ENCODE measurements at places on chromosomes 11 and 22. TPM values are rescaled to one million over a fixed set of nuclear protein-coding genes. Genes with fewer than 3 reads are reported as not detected.

- DNase-seq: no peak
These were observed 11.2 kb downstream of the ROBO4 start for GRCh38 chr11:124886476-124886875.

DNA sequence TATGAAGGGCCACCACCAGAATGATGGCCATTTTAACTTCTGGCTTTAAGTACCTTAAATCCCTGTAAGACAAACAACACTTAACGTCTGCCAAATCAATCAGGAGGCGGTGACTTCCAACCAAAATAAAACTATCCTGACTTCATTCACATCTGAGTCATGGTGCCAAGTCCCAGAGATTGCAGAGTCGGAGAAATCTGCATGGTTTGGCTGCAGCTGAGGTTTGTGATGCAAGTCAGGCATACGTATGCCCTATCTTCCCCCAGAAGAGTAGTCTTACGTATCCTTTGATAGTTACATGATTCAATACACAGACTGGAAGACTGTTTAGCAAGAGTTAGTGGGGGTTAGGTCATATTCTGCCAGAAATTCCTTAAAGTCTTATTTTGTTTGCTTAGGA is 1.7 kb upstream of the GAB2 start:
- no peak for DNase-seq

Gene SGSM1
- not detected for total RNA-seq

DNA sequence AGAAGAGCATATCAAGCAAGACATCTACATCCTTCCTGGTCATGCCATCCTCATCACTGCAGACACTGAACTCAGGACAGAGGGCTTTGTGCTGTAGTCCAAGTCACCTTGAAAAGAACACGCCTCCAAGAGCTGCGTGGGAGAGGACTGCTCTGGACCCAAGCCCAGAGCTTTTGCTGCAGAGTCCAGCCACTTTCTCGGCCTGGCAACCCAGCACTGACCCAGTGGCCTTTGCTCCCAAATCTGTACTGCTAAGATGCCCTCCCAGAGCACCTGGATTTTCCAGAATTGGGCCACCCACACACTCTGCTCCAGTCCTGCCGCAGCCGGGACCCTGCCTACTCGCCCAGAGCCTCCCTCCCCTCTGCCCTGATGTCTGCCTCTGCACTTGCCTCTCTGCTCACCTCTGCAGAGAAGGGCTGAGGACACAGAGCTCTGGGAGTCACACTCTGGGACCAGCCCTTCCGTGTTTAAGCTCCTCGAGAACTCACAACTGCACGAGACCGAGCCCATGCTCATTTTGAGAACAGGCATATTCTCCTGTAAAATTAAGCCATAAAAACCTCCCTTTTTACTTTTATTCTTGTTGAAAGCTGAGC is 83.8 kb upstream of the CSNK2A3 start:
- no peak for DNase-seq

Gene BCR
- total RNA-seq: 38.7 TPM

DNA sequence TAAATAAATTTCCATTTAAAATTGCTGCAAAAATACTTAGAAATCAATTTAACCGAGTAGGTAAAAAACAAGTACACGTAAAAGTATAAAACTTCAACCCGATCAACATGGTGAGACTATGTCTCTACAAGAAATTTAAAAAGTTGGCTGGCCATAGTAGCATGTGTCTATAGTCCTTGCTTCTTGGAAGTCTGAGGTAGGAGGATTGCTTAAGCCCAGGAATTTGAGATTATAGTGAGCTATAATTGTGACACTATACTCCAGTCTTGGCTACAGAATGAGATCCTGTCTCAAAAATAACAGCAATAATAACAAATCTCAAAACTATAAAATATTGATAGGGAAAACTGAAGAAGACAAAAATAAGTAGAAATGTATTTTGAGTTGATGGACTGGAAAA is 11.1 kb downstream of the CASP4 start:
- no peak for DNase-seq

Gene RAB36
- 2.5 TPM for total RNA-seq

DNA sequence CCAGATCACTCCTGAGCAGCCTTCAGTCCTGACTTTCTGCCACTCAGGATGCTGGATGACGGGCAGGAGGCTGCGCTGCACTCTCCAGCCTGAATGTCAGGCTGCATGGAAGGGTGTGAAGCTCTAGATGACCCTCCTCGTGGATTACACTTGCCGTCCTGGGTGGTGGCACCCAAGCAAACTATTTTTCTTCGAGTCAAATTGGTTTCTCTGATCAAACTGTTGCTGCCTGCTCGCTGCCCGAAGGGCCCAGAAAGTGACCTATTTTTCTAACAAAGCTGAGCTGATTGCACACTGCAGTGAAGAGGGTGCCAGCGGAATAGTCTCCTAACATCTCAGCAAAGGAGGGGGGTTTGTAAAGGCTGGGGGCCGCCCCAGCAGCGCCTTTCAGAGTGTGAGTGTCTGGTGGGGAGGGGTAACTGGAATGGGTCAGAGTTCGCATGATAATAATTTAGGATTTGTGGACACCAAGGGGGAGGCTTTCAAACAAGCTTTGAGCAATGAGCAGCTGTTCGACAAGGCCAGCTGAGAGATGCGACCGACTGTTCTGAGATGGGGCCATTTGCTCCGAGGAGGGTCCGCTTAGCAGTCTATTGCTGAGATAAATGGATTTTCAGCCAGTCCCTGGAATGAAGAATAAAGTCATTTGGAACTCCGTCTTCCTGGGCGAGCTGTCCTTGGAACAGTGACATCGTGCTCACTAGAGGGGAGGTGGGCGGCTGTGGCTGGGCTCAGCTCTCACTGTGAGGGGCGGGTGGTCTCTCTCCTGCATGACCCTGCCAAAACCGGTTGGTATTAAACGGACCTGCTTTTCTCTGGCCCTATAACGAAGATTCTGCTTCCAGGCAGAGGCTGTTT is 537.6 kb downstream of the BRD1 start:
- DNase-seq: no peak

GRCh38 chr11:87430821-87431220 is 393.1 kb downstream of the TMEM135 start:
- DNase-seq: no peak

GRCh38 chr11:132106096-132106982 is 735.9 kb downstream of the NTM start:
- no peak for DNase-seq

- DNase-seq: no peak
These were observed 9.0 kb upstream of the KCTD14 start for GRCh38 chr11:78032090-78032489.

Gene FOSL1
- total RNA-seq: 0.52 TPM

DNA sequence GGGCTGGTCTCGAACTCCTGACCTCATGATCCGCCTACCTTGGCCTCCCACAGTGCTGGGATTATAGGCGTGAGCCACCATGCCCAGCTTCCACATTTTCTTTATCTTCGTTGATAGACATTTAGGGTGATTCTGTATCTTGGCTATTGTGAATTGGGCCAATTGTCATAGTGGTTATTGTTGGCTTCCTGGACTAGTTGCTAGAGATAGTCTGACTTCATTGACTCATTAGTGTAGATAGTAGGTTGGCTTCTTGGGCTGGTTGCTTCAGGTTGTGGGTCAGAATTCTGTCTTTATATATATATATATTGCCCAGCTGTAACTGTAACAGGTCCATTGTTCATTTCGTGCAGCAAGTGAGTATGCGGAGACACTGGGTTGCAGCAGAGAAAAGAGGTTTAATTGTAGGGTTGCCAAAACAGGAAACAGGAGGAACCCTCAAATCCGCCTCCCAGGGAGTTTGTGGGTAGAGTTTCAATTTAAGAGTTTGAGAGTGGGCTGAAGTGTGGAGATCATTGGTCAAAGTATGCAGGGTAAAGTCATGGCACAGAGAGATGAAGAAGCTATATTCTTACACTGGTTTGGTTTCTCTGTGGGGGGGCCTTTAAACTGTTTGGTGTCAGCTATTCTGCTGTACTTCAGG is 22.0 kb downstream of the ATG13 start:
- DNase-seq: no peak

- no peak for DNase-seq
These were observed 461.3 kb downstream of the DLG2 start for GRCh38 chr11:85165819-85166218.

Gene RFPL1
- total RNA-seq: not detected

DNA sequence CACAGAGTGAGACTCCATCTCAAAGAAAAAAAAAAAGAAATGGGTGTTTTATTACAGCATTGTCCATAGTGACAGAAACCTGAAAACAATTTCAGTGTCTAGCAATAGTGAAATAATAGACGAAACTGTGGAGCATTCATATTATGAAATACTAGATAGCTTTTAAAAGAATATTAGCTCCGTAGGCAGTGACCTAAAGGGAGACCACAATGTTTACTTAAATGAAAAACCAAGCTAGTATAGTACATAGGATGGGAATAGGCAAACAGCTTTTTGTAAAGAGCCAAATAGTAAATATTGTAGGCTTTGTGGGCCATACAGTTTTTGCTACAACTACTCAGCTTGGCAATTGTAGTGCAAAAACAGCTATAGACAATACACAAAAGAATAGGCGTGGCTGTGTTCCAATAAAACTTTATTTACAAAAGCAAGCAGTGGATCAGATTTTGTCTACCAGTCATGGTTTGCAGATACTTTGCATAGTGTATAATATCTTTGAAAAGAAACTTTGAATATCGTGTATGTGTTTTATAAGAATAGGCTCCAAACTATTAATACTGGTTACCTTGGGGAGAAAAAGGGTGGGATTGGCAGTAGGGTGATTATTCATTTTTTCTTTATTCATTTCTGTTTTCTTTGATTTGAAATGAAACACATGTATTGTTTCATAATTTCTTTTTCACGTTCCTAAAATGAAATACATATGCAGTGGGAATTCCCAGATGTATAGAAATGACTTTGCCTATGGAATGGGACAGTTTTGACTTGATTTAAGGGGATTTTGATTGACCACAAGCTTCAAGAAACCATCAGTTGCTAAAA is 50.7 kb downstream of the PRR5L start:
- DNase-seq: no peak

Gene NOX4
- not detected for total RNA-seq

- no peak for DNase-seq
These were observed 15.3 kb upstream of the MUC5B start for GRCh38 chr11:1207401-1208143.

GRCh38 chr22:50082961-50083461 is 2.2 kb downstream of the MLC1 start:
- DNase-seq: no peak

- no peak for DNase-seq
These were observed 56.0 kb upstream of the LINC01488 start for GRCh38 chr11:69425444-69425843.

Gene MCM5
- 360 TPM for total RNA-seq

- DNase-seq: no peak
These were observed 32.0 kb downstream of the TMEM123 start for GRCh38 chr11:102420547-102420946.

Gene SAA4
- total RNA-seq: not detected

- DNase-seq: no peak
These were observed 25.9 kb downstream of the PIWIL4 start for GRCh38 chr11:94593030-94593429.

DNA sequence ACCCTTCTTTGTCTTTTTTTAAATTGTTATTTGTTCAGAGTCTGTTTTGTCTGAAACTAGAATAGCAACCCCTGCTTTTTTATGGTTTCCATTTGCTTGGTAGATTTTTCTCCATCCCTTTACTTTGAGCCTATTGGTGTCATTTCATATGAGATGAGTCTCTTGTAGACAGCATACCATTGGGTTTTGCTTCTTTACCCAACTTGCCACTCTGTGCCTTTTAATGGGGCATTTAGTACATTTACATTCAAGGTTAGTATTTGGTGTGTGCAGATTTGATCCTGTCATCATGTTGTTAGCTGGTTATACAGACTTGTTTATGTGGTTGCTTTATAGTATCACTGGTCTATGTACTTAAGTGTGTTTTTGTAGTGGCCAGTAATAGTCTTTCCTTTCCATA is 28.0 kb downstream of the CCDC15 start:
- no peak for DNase-seq

DNA sequence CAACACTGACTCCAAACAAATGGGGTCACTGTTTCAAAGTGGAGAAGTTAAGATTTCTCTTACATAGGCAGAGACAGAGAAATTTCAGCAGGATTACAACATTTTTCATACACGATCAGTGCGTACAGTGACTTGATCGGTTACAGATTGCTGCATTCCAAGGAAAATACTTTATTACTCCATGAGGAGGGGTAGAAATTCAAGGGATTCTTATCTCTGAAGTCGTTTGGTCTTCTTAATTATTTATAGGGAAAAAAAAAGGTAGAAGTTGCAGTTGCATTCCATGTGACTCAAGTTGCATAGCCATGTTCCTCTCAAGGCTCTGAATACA is 10.7 kb upstream of the SMIM38 start:
- DNase-seq: no peak

GRCh38 chr11:107592231-107592590 is 1.3 kb downstream of the ELMOD1 start:
- no peak for DNase-seq

Gene MFRP
- total RNA-seq: not detected

DNA sequence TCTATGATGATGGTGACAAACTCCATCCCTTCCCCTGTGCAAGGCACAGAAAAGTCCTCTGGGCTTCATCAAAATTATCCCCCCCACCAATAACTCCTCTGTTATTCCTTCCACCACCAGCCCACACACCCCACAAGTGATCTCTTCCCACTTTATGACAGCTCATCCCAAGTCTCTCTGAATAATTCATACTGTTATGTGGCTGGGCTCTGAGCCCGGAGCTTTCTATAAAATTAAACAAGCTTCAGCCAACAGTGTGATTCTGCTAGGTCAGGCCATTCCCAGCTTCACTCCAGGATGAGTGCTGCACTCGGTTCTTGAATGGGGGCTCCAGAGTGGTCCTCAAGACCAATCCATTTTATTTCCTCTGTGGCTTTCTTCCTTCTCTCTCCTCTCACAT is 83.0 kb downstream of the INSC start:
- no peak for DNase-seq

GRCh38 chr11:119550053-119550752 is 127.2 kb upstream of the THY1 start:
- no peak for DNase-seq

DNA sequence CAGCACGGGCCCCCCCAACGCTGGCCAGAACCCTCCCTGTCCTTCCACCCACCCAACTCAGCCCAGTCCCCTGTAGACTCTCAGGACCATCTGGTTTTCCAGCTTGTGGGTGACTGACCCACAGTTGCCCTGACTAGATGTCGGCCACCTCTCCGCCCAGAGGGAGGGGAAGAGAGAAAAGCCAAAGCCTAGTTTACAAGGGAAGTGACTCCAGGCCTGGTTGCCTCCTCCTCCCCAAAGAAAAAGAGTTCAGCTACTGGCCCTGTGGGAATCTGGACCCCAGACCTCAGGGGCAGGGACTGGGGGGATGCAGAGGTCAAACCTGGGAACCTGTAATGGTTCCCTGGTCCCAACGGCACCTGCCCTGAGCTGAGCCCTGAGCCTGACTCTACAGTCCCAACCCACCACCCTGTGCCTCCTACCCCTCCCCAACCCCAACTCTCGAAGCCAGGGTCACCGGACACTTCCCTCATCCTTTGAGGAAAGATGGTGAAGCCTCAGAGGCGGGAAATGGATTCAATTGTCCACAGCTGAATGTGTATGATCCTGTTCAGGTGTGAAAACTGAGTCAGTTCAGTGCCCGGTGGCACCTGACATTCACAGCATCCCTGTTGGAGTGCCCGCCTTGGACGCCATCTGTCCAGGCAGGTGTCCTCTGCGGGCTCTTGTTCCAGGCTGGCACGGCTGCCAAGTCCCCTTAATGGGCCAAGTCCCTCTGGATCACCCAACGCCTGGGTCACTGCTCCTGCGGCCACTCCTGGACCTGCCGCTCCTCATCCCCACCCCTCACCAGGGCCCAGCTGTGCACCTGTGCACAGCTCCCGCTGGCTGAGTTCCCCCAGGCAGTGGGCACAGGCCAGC is 21.0 kb upstream of the WNT7B start:
- DNase-seq: no peak

Gene ROBO4
- not detected for total RNA-seq

Gene SLC15A3
- 43.9 TPM for total RNA-seq
